ENCODE measurements at places on chromosomes 7 and 10.

DNA sequence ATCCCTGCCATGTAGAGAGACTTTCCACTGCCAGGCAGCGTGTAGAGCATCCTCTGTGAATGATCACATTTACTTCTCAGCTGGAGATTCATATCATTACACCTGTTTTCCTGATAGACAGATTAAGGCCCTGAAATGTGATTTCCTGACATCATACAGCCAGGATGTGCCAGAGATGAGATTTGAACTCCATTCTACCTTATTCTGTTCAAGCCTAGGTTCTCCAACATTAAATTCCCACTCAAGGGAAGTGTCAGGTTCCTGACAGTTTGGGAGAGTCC lies 482.1 kb downstream of the RPS24 start:
- no peak for DNase-seq

GRCh38 chr7:10655031-10655430 lies 318.6 kb upstream of the PHF14 start:
- no peak for DNase-seq

- no peak for DNase-seq
Observed at GRCh38 chr7:29412912-29413311, 150.7 kb upstream of the PRR15 start.

GRCh38 chr7:116576350-116577319 lies 51.8 kb downstream of the CAV1 start:
- no peak for DNase-seq
